ENCODE measurements at places on chromosomes 1 and 21.

GRCh38 chr1:47351305-47351704 is 17.7 kb downstream of the CMPK1 start:
- DNase-seq, result no peak

- no peak for DNase-seq
Observed at GRCh38 chr1:26388791-26389445, 16.4 kb upstream of the ZNF683 start.

GRCh38 chr21:35743571-35743970 is 316.8 kb downstream of the SETD4 start:
- no peak for DNase-seq

- DNase-seq, result no peak
Observed at GRCh38 chr1:56863265-56863992, 8.8 kb downstream of the C8A start.

DNA sequence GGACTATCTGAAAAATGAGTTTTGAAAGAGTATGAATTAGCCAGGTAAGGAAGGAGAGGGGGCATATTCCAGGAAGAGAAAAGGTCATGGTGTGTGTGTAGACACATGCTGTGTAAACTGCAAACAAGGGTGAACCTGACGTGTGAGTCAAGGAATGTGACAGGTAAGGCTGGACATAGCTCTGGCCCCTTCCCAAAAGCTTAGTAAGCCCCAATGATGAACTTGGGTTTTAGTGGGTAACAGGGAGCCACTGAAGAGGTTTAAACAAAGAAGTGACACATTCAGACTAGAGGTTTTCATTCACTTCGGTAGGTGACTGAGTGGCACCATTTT is 36.7 kb downstream of the EGLN1 start:
- DNase-seq, result no peak

GRCh38 chr1:221667504-221667903 is 74.4 kb downstream of the DUSP10 start:
- no peak for DNase-seq

DNA sequence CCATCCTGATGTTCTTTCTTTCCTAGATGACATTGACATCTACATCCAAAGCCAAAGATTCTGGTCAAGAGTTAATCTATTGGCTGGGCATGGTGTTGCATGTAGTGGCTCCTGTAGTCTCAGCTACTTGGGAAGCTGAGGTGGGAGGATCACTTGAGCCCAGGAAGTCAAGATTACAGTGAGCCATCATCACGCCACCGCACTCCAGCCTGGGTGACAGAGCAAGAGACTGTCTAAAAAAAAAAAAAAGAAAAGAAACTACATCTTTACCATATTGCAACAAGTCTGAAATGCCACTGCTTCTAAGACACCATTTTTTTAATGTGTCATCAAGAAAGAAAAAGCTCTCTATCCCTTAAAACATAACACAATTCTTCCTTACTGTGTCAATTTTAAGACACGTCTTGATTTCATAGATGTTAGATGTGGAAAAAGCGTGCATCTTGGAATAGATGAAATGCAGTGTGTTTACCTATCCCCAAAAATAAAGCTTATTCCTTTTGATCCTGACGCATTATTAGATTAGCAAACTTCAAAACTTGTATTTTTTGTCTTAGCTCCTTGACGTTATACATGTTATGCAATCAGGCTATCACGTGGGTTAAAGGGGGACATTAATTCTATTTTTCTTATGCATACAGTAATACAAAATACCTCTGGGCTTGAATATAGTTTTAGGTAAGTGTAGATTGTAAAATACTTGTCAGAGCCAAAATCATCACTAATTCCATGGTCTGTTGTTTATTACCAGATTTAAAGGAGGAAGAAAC is 46.3 kb downstream of the ELAPOR1 start:
- peak; percentile 51 for DNase-seq

GRCh38 chr1:36203554-36204346 is 20.5 kb upstream of the THRAP3 start:
- DNase-seq, result peak; percentile 50

DNA sequence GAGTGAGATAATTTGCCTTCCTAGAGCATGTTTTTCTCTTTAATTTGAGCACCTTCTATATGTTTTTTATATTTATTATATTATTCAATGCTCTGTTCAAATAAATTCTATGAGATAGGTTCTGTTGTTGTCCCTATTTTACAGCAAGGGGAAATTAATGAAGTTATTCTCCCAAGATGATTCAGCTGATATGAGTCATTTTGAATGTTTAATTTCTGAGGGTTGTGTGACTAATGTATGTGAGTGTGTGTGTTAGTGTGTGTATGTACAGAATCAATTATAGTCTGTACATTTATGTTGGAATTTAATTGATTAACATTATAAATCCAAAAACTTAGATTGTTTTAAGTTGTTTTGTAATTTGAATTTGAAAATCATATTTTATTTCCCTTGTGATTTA is 1536.7 kb upstream of the B3GALT2 start:
- DNase-seq, result no peak

DNA sequence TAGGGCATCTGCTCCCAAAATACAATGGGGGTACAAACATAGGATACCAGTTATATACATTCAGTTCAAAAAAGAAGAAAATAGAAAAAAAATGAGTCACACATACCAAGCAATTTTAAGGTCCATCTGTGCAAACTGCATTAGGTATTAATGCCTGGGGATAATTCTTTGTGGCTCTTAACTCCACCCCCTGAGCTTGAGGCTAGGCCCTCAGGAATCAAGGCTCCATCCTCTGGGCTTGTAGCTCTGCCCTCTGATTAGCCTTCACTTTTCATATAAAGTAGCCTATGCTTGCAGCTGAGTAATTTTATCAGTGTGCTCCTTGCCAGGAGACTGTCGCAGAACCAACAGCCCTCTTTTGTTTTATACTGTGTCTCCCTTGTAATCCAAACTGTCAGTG is 69.9 kb upstream of the BACE2 start:
- DNase-seq, result no peak

- no peak for DNase-seq
Observed at GRCh38 chr21:38958940-38959691, 153.4 kb downstream of the ETS2 start.

GRCh38 chr1:48572646-48573258 is 100.7 kb upstream of the SPATA6 start:
- peak; percentile 86 for DNase-seq

GRCh38 chr1:218462116-218462515 is 117.0 kb downstream of the TGFB2 start:
- no peak for DNase-seq

DNA sequence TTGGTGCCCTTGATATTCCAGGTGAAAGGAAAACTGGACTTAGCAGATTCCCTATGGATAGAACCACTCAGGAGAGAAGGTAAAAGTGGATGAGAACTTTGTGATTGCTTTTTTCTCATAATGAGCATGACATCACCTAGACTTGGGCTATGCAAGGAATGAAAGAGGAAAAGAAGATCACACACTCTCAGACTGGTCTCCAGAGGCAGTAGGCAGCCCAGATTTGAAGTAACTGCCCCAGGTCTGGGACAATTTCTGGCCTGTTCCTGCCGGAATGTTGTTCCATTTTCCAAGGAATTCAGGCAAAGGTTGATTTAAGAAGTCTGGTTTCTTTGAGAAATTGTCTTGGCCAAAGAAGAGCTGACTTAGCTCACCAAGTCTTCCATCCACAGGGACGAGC is 31.7 kb upstream of the USP24 start:
- no peak for DNase-seq

DNA sequence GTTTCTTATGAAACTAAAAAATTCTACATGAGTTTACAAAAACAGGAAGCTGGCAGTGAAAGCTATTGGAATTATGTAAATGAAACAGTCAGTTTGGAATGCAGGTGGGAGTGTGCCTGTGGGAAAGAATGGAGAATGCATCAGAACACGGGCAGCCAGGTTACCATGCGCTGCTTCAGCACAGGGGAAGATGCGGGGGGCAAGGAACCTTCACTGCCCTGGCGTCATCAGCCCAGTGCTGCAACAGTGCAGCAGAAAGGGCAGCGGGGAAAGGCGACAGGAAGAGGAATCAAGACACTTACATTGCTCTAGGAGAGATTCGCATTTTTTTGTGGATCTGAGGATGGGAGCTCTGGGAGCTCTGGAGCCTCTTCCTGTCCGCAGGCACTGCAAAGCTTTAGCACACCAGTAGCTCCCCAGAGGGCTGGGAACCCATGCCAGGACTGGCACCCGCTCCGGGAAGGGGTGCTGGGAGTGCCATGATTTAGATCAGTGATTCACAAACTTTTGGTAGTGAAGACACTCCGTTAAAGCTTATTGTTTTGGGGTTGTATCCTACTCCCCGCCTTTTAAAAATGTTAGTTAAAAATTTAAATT is 64.1 kb upstream of the WDR26 start:
- DNase-seq, result no peak

DNA sequence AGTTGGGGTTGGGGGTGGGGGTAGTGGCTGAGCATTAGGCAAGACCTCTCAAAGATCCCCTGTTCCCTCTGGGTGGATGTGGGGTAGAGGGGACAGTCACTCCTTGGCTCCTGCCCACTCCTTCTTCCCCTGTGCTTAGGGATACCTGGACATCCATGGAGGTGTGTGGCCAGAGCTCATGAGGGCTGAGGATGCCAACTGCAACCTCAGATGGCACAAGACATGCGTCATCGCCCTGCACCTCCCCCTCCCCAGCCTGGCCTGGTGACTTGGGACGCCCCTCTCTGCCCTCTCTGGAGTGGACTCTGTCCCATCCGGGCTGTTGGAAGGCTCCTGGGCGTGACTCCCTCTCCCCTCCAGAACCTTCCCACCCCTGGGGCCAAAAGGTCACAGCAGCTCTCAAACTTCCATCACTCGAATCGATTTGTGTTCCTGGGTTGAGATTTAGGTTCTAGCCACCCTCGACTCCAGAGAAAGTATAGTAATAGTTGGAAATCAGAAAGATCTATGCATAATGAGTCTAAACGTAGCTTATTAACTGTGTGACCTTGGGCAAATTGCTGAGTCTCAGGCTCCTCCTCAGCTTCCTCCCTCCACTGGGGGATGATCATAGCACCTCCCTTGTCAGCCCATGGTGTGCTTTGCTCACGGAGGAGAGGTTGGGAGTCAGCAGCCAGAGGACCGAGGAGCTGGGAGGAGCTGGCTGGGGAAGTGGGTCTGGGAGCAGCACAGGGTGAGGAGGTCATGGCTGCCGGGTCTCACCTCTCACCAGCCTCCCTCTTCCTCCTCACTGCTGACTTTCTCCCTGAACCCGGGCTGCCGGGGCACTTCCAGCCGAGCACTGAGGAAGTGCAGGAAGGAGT is 2.2 kb upstream of the PTPN7 start:
- no peak for DNase-seq

DNA sequence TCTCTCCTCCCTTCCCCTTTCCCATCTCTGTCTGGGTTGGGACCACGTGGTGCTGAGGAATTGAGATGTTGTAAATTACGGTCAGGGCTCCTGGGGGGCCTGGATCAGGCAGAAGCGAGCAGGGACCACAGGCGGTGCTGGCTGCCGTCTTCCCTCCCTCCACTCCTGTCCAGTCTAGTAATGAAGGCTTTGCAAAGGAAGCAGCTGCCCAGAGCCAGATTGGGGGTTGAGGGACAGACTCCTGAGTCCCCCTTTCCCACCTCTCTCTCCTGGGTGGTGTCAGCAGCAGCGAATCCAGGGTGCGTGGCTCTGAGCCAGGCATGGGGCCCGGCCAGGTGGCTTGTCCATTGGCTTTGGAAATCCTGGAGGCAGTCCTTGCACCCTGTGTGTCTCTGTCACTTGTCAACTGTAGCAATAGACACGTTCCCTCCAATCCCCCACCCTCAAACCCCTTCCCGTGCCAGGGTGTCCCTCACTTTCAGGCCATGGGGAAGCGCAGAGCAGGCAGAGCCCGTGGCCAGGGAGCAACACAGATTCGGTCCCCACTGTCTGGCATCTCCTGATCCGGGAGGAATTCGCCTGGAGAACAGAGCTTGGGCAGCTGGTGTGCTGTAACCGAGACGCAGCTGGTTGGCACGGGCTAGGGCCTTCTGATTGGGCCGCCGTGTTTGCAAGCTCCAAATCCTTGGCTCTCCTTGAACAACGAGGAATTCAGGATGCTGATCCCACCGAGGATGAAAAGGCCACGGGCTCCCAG is 64.8 kb upstream of the WNT4 start:
- peak; percentile 50 for DNase-seq

- no peak for DNase-seq
Observed at GRCh38 chr1:67676946-67677345, 8.1 kb upstream of the GADD45A start.

GRCh38 chr1:193060938-193061337 is 1.5 kb downstream of the RO60 start:
- no peak for DNase-seq

DNA sequence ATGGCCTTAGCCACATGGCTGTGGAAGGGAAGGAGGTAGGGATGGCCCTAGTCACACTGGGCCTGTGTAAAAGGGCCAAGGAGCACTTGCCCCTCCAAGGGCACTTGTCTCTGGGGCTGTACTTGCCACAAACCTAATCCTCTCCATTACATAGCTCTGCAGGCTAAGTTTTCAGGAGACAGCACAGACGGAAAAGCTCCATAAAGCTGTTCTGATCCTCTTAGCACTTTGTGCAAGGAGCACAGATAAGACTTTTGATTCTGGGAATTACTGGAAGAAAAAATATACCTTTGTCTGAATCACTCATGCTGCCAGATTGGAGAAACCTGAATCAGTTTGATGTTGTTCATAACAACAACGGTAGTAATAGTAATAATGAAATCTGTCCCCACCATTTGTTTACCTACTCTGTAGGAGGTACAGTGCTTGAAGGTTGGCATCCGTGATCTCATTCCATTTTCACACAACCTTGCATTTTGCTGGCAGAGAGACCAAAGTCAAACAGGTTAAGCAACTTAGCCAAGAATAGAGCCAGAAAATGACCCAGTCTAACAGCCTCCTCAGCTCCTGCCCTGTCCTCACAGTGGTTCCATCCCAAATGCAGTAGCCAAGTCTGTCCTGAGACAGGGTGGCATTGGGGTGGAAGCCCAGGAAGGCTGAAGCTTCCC is 207.1 kb downstream of the ROR1 start:
- no peak for DNase-seq

GRCh38 chr1:59294423-59294822 is 2.5 kb upstream of the FGGY start:
- DNase-seq, result no peak
